ENCODE measurements at places on chromosomes 5 and 9.

DNA sequence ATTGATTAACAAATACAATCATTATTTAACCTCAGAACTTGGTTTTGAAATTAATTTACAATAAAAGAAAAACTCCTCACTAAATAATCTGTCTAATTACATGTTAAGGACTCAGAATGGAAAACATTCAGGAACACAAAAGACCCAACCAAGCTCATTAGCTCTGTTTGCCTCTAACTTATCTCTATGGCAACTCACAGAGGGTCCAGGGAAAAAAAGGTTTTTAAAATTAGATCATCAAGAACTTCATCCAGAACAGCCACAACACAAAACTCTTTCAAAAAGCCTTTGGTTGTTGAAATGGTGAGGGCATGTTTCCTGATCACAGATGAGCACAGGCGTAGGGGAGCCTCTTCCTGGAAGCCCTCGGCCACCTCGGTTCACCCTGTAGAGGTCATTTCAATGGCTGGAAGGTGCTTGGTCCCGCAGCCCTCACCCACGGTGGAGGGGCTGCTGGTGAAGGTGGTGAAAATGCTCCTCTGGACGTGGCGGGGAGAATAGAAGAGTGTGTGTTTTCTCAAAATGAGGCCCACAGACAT, 17.2 kb upstream of the TCF7 start:
- DNase-seq: no peak
- no peaks in the 10 kb centered on the region for H3K36me3 ChIP-seq
- no peak overlapping the region for H3K27ac ChIP-seq
- H3K4me1 ChIP-seq: peaks cover 12% of the 10 kb centered on the region

GRCh38 chr9:24487946-24488345, 57.8 kb downstream of the IZUMO3 start:
- no peak overlapping the region for H3K4me3 ChIP-seq
- H3K4me1 ChIP-seq: peaks cover 13% of the 10 kb centered on the region
- no peaks in the 10 kb centered on the region for H3K27me3 ChIP-seq
- H3K27ac ChIP-seq: no peak overlapping the region

GRCh38 chr5:125038477-125038876, 292.0 kb upstream of the ZNF608 start:
- H3K27ac ChIP-seq: no peak overlapping the region
- peaks cover 22% of the 10 kb centered on the region for H3K4me1 ChIP-seq
- no peaks in the 10 kb centered on the region for H3K27me3 ChIP-seq
- no peak for DNase-seq
- H3K36me3 ChIP-seq: no peaks in the 10 kb centered on the region
- H3K4me3 ChIP-seq: no peak overlapping the region

DNA sequence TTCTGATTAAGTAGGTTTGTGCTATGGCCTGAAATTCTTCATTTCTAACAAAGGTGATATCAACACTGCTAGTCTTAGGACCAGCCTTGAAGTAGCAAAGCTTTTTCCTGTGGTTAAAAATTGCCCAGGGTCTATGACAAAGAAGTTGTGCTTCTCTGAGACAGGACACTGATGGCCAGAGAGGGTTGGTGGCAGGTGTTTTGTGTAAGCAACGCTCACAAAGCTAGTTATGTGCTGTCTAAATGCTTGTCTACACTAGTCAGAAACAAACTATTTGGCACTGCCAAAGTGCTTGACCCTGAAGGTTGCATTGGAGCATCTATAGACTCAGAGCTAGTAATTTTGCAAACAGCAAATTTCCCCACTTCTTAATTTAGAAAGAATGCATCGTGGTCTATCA, 44.1 kb upstream of the SELENOP start:
- no peak for DNase-seq
- H3K4me1 ChIP-seq: peaks cover 28% of the 10 kb centered on the region
- no peak overlapping the region for H3K27ac ChIP-seq
- H3K27me3 ChIP-seq: no peaks in the 10 kb centered on the region
- no peaks in the 10 kb centered on the region for H3K36me3 ChIP-seq

DNA sequence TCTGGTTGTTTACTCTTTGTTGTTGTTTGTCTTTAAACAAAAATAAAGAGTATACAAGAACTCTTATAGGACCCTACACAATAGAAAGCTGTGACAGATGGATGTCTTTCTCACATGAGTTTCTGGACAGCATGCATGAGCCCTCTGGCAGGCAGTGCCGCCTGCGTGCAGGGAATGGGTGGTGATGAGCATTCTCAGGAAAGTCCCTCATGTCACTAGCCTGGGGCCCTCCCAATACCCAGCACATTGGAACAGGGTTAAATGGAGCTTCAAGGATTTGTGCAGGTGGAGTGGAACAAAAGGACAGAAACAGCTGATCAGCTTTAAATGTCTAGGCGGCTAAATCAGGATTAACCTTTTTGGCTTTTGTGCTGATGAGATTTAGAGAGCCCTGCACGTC, 181.0 kb upstream of the CD180 start:
- H3K36me3 ChIP-seq: no peaks in the 10 kb centered on the region
- H3K4me3 ChIP-seq: no peak overlapping the region
- H3K27ac ChIP-seq: no peak overlapping the region
- peaks cover 28% of the 10 kb centered on the region for H3K4me1 ChIP-seq
- no peaks in the 10 kb centered on the region for H3K27me3 ChIP-seq

- no peaks in the 10 kb centered on the region for H3K27me3 ChIP-seq
- H3K36me3 ChIP-seq: no peaks in the 10 kb centered on the region
- no peak overlapping the region for H3K4me3 ChIP-seq
- no peak for DNase-seq
- H3K4me1 ChIP-seq: peaks cover 6% of the 10 kb centered on the region
These were observed 845.4 kb downstream of the EFNA5 start for GRCh38 chr5:106825374-106825773.

GRCh38 chr5:74617202-74617601, 23.3 kb downstream of the ENC1 start:
- peak overlapping the region; percentile 21 for H3K27ac ChIP-seq
- H3K4me3 ChIP-seq: no peak overlapping the region
- H3K27me3 ChIP-seq: no peaks in the 10 kb centered on the region
- no peak for DNase-seq
- H3K4me1 ChIP-seq: peaks cover 34% of the 10 kb centered on the region

DNA sequence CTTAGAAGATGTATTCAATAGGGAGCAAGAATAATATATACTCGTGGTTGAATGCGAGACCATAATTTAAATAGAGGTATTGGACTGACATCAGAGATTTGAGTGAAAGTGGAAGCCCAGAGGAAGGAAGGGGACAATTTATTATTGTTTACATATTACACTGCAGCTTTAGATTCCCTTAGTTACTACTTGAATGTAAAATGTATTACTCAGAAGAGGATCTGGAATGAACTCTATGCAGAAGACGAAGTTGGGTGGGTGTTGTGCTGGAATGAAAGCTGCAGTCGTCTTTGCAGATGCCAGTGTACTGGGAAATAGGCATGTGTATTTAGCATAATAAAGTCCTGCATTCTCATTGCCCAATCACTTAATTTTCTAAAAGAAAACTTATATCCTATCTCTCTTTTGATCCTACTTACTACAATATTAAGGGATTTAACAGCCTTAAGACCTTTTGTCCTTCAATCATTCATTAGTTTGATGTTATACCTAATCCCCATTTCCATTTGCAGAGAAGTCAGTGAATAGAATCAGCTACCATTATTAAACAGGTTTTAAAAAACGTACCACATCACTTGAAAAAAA, 570.7 kb upstream of the WWC1 start:
- H3K36me3 ChIP-seq: no peaks in the 10 kb centered on the region
- no peak for DNase-seq
- no peak overlapping the region for H3K27ac ChIP-seq
- no peaks in the 10 kb centered on the region for H3K27me3 ChIP-seq
- H3K4me1 ChIP-seq: peaks cover 27% of the 10 kb centered on the region
- H3K4me3 ChIP-seq: no peak overlapping the region

DNA sequence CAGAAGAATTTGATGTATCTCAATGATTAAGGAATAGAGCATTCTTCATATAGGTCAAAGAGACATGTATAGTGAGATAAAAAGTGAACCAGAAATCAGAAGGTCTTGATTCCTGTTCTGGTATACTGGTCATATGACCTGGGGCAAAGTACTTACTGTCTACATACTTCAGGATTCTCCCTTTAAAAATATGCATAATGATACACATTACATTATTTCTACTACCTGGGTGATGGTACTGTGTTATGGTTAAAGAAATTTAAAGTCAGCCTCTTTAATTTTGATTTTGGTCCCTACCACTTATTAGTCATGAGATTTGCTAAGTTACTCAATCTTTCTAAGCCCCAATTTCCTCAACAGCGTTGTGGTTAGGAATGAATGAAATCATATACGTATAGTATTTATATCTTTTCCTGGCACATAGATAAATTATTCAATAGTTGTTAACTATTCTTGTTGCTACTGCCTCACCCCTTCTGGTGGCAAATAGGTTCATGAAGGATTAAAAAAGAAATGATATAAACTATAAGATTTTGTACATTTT, 984.1 kb downstream of the TLE4 start:
- no peak for DNase-seq
- H3K27me3 ChIP-seq: no peaks in the 10 kb centered on the region
- peaks cover 15% of the 10 kb centered on the region for H3K4me1 ChIP-seq

GRCh38 chr5:68116868-68117411, 98.6 kb upstream of the PIK3R1 start:
- no peaks in the 10 kb centered on the region for H3K36me3 ChIP-seq
- H3K4me1 ChIP-seq: peaks cover 2% of the 10 kb centered on the region
- no peak overlapping the region for H3K4me3 ChIP-seq
- H3K27ac ChIP-seq: no peak overlapping the region

- H3K4me3 ChIP-seq: no peak overlapping the region
- no peak overlapping the region for H3K27ac ChIP-seq
These were observed 104.7 kb downstream of the GOLPH3 start for GRCh38 chr5:32069396-32069795.

DNA sequence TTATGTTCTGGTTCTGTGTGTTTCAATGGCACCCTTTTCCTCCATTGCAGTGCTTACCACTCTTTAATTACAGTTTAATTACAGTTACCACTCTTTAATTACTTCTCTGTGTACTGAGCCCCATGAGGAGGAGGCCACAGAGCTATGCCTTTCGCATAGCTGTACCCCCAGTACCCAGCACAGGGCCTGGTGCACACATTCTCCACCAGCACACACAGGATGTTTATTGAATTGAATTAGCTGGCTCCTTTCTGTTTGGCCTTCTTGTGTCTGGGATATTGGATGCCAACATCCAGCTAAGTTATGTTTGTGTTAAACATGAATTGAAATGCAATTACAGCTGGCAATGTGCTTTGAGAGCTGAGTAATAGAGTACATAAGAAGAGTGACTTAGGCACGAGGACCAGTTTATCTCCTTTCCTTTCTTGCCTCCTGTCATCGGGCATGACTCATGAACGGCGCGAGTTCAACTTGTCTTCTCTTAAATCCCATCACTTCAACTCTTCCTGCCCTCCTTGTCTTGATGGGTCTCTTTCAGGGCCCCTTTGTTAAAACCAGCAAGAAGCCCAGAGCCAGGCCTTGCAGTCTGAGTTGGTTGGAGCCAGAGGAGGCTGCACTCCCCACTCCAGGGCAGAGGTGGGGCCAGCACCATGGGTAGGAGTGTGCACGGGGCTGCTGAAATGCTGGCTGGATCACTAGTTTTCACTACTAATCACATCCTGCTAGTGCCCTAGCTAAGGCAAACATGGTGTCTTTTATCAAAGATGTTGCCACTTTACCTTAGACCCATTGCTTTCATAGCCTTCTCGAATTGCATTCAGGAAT, 37.4 kb downstream of the MVB12B start:
- no peak overlapping the region for H3K4me3 ChIP-seq
- peaks cover 41% of the 10 kb centered on the region for H3K36me3 ChIP-seq
- no peaks in the 10 kb centered on the region for H3K27me3 ChIP-seq
- no peak for DNase-seq

DNA sequence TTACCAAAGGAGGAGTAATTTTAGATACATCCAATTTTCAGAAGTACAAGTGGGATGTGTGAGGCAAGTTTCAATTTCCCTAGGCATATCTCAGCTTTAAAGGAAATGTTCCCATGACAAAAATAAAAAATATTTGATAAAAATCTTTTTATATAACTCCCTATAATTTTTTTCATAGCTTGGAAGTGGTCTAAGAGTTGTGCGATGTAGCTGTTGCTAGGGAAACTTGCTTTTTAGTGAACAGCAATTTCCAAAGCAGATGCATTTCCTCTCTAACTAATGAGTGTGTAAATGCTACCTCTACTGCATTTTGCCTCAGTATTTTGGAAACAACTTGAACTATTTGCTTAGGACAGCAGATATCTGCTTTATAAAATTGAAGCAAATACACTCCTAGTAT, 39.6 kb downstream of the MACIR start:
- no peaks in the 10 kb centered on the region for H3K4me1 ChIP-seq
- H3K27ac ChIP-seq: no peak overlapping the region
- no peaks in the 10 kb centered on the region for H3K36me3 ChIP-seq
- no peaks in the 10 kb centered on the region for H3K27me3 ChIP-seq
- H3K4me3 ChIP-seq: no peak overlapping the region

DNA sequence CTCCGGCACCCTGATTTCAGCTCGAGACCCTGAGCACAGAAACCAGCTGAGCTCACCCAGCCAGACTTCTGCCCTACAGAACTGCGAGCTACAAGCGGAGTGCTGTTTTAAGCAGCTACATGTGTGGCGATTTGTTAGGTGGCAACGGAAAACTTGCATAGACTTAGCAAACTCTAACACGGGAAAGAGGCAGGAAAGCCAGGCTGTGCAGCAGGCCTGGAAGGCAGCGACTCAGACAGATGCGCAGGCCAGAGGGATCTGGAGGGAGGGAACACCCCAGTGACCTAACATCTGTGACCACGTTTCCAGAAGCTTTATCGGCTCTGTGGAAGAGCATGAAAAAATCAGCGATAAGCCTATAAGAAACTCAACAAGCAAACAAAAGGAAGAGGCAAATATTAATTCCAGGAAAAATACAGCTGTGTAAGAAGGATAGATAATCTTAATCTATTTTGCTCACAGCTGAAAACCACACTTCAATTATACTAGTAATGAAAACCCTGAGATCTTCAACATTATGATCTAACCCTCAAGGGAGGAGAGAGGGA, 11.0 kb downstream of the UBAC1 start:
- H3K36me3 ChIP-seq: peaks cover 32% of the 10 kb centered on the region
- H3K27me3 ChIP-seq: no peaks in the 10 kb centered on the region
- DNase-seq: no peak
- H3K27ac ChIP-seq: peak overlapping the region; percentile 89
